ENCODE measurements at places on chromosomes 7 and 10. TPM values are rescaled to one million over a fixed set of nuclear protein-coding genes. Genes with fewer than 3 reads are reported as not detected.

Gene SEPTIN14
- not detected for total RNA-seq

Gene LRRC61
- total RNA-seq, result 0.09 TPM

Gene FKBP6
- not detected for total RNA-seq

Gene ZEB1
- 228 TPM for total RNA-seq

Gene TMEM229A
- 3.8 TPM for total RNA-seq

Gene PIP
- not detected for total RNA-seq
